ENCODE measurements at places on chromosomes 13 and 19. TPM values are rescaled to one million over a fixed set of nuclear protein-coding genes. Genes with fewer than 3 reads are reported as not detected.

- peaks cover 19% of the 10 kb centered on the region for H3K36me3 ChIP-seq
- no peak for DNase-seq
- no peak overlapping the region for H3K27ac ChIP-seq
- peaks cover 23% of the 10 kb centered on the region for H3K4me1 ChIP-seq
- H3K4me3 ChIP-seq, result no peak overlapping the region
- no peaks in the 10 kb centered on the region for H3K27me3 ChIP-seq
Observed at GRCh38 chr19:17069193-17069592, 6.1 kb downstream of the HAUS8 start.

DNA sequence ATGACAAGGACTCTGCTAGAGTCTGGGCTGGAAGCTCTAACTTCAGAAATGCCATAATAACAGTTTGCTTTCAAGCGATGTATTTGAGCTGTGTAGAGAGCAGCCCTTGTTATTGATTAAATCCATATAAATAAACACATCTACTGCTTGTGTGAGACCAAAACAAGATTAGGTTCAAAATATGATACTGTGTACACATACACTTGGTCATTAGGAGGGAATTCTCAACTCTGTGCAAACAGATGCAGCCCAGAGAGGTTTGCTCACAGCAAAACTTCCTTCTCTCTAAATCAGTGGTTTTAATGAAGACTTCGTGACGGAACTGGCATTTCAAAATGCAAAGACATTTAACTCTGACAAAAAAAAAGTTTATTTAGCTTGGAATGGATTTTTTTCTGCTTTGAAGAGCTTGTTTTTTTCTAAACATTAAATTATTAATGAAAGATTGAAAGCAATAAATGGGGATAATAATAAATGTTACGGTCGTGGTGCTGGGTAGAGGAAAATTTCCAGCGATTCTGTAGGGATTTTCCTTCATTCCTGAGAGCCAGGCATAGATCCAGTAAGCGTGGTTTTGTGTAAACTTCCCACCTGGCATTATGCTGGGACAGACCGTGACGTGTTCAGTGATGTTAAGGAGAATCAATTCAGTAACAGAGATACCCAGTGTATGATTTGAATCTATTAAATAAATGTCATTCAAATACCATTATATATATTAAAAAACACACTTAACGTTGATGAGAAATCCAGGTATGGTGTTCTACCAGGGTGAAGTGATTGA is 213.7 kb downstream of the TEX29 start:
- no peaks in the 10 kb centered on the region for H3K4me1 ChIP-seq
- no peak overlapping the region for H3K27ac ChIP-seq
- no peaks in the 10 kb centered on the region for H3K36me3 ChIP-seq
- no peak overlapping the region for H3K4me3 ChIP-seq

- H3K27ac ChIP-seq, result no peak overlapping the region
- no peaks in the 10 kb centered on the region for H3K27me3 ChIP-seq
- peaks cover 16% of the 10 kb centered on the region for H3K4me1 ChIP-seq
- H3K36me3 ChIP-seq, result peaks cover 2% of the 10 kb centered on the region
- no peak overlapping the region for H3K4me3 ChIP-seq
- DNase-seq, result no peak
Observed at GRCh38 chr19:35777086-35777841, 1.9 kb downstream of the ARHGAP33 start.

DNA sequence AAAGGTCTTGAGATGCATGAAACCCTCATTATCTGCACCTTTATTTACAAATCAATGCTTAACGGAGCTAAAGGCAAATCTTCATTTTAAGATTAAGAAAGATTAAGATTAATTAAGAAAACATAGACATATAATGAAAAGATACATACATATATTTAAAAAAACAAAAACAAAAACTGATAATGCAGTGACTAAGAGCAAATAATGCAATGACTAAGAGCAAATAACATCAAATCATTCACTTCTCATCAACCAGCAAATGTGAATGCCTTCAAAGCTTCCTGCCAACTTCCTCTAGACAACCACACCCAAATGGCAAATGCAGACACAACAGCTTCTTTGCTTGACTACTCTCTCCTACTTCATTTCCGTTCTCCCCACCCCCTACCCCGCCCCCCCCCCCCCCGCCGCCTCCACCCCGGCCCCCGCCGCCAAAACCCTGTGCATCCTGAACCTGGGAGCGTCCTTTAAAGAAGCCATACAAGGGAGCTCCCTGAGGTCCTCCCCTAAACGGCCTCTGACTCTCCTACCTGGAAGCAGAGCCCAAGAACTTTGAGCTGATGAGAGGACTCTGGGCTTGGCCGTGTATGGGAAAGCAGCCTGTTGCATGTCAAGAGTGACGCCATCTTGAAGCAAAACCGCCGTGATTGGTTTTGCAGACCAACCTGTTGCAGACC is 24.5 kb downstream of the TEX101 start:
- H3K27ac ChIP-seq, result peak overlapping the region; percentile 6
- no peaks in the 10 kb centered on the region for H3K36me3 ChIP-seq
- no peak overlapping the region for H3K4me3 ChIP-seq
- peaks cover 22% of the 10 kb centered on the region for H3K4me1 ChIP-seq
- H3K27me3 ChIP-seq, result no peaks in the 10 kb centered on the region
- peak; percentile 68 for DNase-seq

DNA sequence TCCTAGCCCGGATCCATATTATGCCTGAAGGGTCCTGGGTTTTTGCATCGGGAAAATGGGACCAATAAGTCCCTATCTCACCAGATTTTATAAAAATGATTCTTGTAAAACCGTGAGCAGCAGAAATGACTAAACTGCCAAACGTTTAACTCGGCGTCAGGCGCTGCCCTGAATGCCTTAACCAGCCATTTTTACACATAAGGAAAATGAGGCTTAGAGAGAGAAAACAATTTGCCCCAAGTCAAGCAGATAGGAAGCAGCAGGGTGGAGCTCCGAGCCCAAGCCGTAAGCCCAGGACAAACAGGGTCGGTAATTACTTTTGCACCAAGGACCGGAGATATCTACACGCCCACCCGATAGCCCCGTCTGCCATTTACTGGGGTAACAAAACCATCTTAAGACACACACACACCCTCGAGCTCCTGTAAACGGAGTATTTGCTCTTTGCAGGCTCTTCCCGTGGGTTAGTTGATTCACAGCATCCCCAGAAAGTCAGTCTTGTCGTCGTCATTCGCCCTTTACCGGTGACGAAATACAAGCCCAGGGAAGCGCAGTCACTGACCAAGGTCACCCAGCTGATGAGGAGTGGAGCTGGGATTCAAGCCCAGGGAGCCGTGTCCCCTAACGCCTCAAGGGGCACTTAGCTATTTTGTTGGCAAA is 16.0 kb upstream of the MRI1 start:
- H3K4me1 ChIP-seq, result peaks cover 15% of the 10 kb centered on the region
- no peak for DNase-seq
- peak overlapping the region; percentile 71 for H3K27ac ChIP-seq
- H3K27me3 ChIP-seq, result no peaks in the 10 kb centered on the region
- peak overlapping the region; percentile 81 for H3K4me3 ChIP-seq
- no peaks in the 10 kb centered on the region for H3K36me3 ChIP-seq

DNA sequence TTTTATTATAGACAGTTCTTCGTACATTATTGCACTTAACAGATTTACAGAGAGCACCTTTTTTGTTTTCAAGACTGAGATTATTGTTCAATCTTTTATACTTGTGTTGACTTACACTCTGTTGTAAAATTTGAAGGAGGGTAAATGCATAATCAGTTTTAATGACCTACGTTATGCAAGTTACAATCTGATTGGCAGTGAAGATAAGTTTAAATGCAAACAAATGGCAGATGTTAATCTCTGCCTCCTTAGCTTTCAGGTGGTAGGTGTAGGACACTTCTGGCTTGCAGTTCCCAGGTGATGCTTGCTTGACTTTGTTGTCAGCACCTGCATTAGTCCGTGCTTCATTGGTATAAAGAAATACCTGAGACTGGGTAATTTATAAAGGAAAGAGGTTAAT is 424.9 kb downstream of the FGF9 start:
- no peaks in the 10 kb centered on the region for H3K36me3 ChIP-seq
- DNase-seq, result no peak
- H3K4me1 ChIP-seq, result no peaks in the 10 kb centered on the region
- no peak overlapping the region for H3K27ac ChIP-seq

The SELENOV gene
- total RNA-seq, result not detected

Measured in B cell (primary cell).